ENCODE measurements at places on chromosomes 16 and 17. TPM values are rescaled to one million over a fixed set of nuclear protein-coding genes. Genes with fewer than 3 reads are reported as not detected.

DNA sequence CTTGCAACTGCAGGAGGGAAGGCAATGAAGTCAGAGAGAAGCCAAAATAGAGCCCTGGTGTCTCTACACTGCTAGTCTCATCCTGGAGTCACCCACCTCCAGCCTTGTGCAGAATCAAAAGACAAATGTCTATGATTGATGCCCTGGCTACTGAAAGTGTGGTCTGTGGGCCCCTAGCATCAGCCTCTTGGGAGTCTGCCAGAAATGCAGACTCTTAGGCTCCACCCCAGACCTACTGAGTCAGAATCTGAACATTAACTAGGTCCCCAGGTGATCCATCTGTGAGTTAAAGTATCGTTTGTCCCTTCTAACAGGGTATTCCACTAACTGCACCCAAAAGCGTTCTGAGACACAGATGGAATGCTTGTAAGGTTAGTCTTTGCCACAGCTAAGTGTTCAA, 21.2 kb downstream of the EARS2 start:
- no peak overlapping the region for H3K4me3 ChIP-seq
- H3K4me1 ChIP-seq: peaks cover 4% of the 10 kb centered on the region
- H3K27me3 ChIP-seq: no peaks in the 10 kb centered on the region
- no peak overlapping the region for H3K27ac ChIP-seq

- H3K36me3 ChIP-seq: no peaks in the 10 kb centered on the region
- H3K27me3 ChIP-seq: no peaks in the 10 kb centered on the region
- DNase-seq: no peak
- peak overlapping the region; percentile 91 for H3K4me3 ChIP-seq
- peaks cover 25% of the 10 kb centered on the region for H3K4me1 ChIP-seq
- peak overlapping the region; percentile 45 for H3K27ac ChIP-seq
Measured at GRCh38 chr17:64662774-64663367, 764 bp upstream of the SMURF2 start.

RNF166 gene
- total RNA-seq: 58.7 TPM

DNA sequence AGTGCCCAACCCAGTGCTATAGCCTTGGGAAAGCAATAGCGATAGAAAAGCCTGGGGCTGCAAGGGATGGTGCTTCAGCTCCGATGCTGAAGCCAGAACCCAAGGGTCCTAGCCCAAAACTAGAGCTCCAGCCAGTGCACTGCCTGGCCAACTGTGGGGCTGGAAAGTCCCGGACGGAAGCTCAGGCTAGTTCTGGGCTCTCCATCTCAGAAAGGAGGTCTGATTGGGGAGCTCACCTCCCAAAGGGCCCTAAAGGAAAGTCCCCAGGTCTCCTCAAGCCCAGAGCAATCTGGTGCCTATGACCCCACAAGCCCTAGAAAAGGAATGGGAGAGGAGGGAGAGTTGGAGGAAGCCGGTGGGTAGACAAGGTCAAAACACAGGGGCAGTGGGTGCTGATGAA, 2.0 kb upstream of the ABCC3 start:
- no peaks in the 10 kb centered on the region for H3K36me3 ChIP-seq
- H3K4me1 ChIP-seq: peaks cover 3% of the 10 kb centered on the region
- peaks cover 87% of the 10 kb centered on the region for H3K27me3 ChIP-seq
- no peak overlapping the region for H3K4me3 ChIP-seq
- no peak overlapping the region for H3K27ac ChIP-seq

DNA sequence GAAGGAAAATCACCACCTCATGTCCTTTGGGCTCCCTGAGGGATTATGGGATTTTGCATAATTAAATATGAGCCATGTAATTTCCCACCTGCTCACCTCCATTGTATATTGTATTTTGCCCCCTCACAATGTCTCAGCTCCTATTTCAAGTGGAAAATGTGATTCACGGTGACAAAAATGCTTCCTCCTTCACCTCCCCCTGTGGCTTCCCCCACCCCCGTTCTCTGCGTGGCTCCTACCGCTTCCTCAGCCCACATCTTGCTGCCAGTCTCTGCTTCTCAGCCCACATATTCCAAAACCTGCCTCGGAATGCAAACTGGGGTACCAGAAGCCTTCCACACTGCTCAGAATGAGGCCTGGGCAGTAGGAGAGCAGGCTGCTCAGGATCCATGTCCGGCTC, 394.5 kb upstream of the C16orf82 start:
- no peak overlapping the region for H3K4me3 ChIP-seq
- peak overlapping the region; percentile 86 for H3K27ac ChIP-seq
- DNase-seq: peak; percentile 60
- H3K4me1 ChIP-seq: peaks cover 18% of the 10 kb centered on the region
- H3K27me3 ChIP-seq: peaks cover 8% of the 10 kb centered on the region

Data from activated naive CD8-positive, alpha-beta T cell treated with anti-CD3 and anti-CD28 coated beads for 36 hours (primary cell).